ENCODE measurements at places on chromosomes 12 and 14.

GRCh38 chr12:107906707-107907106 is 132.2 kb downstream of the ASCL4 start:
- no peak for DNase-seq

DNA sequence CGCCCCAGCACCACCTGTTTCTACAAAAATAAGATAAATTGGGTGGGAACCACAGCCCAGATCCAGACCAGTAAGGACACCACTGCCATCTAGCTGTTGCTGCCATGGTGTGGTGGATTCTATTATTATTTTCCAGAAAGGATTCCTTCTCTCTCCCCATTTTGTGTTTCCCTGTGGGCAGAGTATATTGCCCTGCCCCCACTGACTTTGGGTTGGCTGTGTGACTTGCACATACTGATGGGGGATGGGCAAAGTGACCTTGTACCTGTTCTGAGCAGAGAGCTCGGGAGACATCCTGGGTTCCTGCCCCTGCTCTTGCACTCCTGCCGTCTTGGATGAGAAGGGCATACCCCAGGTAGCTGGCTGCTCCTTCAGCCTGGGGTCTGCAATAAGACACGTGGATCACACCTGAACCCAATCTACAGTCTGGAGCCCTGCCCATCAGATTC is 24.3 kb downstream of the MOAP1 start:
- no peak for DNase-seq

DNA sequence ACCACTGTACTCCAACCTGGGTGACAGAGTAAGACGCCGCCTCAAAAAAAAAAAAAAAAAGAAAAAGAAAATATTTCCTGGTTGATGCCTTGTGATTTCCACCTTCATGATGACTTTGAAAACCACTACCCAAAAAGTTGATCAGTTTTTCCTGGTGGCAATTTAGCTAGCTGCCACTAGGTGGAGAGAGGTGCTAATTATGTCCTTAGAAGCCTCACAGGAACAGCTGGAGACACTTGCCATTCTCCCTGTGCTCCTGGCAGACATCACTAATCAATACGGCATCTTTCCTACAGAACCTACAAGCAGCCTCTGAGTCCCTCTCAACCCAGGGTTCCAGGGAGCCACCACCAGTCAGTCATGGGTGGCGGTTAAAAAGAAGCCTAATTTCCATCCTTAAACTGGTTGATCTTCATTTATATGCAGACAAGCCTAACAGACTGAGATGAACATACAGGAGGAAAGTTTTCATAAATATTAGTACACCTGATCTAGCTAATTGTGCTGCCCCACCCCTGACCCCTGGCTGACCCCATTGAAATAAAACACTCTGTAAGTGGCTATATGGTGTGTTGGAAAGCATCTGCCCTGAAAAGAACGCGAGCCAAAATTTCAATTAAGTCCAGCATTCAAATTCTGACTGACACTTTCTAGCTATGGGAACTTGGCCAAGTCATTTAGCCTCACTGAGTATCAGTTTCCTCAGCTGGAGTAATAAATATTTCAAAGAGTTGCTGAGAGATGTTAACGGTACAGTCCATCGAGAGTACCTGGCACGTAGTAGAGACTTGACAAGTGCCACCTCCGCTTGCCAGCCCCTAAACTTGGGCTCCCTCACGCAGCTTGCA is 6.2 kb upstream of the OAS1 start:
- peak; percentile 57 for DNase-seq

DNA sequence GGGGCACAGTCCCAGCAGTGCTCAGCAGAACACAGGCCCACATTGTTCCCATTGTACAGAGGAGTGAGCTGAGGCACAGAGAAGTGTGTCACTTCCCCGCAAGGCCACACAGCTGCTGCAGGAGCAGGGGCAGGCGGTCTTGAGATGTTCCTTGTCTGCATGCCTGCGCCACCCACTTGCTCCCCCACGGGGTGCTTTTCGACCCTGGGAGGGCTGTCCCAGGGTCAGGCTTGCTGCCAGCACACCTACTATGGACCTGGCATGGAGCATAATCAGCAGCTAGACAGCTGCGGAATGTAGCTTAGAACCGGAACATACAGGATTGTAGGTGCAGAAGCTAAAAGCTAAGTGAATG is 7.8 kb upstream of the EP400 start:
- DNase-seq = no peak

DNA sequence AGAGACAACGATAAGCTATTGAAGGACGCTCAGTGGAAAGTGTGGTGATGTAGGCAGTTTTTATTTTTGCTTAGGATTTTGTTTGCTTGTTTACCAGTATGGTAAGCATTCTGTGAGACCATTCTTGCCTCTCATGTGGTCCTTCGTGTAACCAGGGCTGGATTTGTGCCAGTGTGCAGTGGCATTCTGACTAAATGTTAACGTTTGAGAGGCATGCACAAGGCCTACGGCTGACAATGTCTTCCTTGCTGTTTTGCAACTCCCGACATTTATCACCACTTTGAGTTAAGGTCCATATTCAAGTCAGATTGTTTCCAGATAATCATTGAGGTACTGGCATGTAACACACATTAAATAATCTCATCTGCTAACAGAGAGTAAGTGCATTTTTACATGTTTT is 102.3 kb upstream of the BCAT1 start:
- DNase-seq = no peak
